ENCODE measurements at places on chromosomes 11 and 22.

DNA sequence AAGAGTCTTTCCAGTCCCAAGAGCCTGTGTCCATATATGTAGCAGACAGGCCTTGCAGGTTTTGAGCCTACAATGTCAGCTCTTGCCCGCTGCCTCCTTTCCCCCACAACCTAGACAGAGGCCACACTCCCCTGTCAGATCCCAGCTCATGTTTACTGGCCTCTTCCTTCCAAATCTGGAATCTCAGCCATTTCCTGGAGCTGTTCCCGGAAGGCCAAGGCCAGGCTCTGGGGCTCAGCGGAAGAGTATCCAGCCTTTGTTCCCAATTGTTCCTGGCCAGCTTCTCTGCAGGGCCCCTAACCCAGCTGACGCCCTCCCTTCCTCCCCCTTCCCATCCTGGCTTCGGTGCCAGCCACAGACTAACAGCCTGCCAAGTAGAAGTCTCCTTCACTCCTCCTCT is 1.0 kb upstream of the ROBO4 start:
- DNase-seq, result no peak

- DNase-seq, result peak; percentile 90
Measured at GRCh38 chr11:12175694-12176241, 65.4 kb downstream of the MICAL2 start.

- no peak for DNase-seq
Measured at GRCh38 chr11:130478204-130478701, 29.8 kb downstream of the ADAMTS15 start.

DNA sequence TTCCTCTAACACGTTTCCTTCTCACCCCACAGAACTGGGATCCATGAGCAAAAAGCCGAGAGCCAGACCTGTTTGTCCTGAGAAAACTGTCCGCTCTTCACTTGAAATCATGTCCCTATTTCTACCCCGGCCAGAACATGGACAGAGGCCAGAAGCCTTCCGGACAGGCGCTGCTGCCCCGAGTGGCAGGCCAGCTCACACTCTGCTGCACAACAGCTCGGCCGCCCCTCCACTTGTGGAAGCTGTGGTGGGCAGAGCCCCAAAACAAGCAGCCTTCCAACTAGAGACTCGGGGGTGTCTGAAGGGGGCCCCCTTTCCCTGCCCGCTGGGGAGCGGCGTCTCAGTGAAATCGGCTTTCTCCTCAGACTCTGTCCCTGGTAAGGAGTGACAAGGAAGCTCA is 24.0 kb downstream of the CD5 start:
- DNase-seq, result no peak

DNA sequence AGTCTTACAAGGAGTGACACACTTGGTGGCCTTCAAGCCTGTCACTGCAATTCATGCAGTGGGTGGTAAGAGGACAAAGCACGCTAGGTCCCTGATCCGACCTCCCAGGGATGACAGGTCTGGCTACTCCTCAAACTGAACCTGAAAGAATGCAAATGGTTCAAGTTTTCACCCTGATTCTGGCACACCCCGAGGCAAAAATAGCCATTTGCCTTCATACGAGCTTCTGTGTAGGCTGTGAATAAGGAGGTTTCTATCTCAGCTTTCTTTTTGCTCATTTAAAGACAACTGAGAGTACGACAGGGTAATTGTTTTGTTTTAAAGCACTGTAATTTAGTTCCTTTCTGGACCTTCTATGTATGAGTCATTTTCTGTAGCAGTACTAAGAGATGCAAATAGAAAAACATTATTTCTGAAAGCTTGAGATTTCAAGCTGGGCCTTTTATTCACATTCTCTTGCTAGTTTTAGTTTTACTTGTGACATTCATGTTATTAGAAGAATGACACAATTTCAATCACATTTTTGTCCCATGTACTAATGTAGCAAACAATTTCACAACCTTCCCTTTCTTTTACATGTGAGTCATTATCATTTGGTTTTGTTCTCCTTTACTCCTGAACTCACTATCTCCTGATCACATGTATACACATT is 56.6 kb upstream of the FDX1 start:
- DNase-seq, result no peak

GRCh38 chr11:134155946-134156865 is 67.6 kb downstream of the NCAPD3 start:
- no peak for DNase-seq

GRCh38 chr22:33831207-33831606 is 89.1 kb downstream of the LARGE1 start:
- DNase-seq, result no peak

GRCh38 chr11:37721485-37721884 is 1123.4 kb upstream of the RAG2 start:
- no peak for DNase-seq

GRCh38 chr11:62999649-63000048 is 14.9 kb upstream of the SLC22A6 start:
- peak; percentile 33 for DNase-seq

DNA sequence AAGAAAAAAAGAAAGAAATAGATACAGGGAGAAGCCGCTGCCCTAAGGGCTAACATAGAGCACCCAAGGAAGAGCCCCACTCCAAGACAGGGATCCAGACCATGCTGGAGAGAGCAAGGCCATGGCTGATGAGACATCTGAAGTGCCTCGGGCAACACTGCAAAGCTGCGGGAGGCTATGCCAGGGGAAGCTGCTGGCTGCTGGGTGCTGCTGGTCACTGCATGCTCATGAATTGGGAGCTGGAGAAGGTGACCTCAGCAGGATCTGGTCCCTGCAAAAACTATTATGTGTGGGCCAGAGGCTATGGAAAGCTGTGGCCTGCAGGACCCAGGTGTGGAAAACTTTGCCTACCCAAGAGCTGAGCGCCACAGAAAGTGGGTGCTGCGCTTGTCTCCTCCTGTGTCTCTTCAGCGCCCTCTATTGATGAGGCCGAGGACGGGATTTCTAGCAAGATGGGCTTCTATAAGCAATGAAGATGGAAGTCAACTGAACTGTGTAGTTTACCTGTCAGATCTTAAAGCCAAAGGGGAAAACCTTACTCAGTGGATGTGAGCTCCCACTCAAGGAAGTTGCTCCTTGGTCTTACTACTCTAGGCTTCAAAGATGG is 17.3 kb upstream of the SLC29A2 start:
- DNase-seq, result peak; percentile 46

DNA sequence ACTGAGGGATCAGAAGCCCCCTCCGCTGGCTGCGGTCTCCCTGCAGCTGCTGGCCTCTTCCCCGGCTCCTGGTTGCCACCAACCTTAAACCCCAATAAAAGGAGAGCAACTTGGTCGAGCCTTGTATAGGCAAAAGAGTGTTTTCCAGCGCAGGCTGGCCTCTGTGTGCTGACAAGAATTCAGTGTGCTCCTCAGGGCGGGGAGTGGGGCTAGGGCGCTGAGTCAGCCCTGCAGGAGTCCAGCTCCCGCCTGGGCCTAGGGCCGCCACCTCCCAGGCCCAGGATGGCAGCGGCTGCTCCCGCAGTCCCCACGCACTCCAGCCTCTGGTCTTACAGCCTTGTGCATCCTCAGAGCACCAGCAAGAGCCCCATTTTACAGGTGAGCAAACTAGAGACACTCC is at the start of gene SHISAL1:
Gene SHISAL1 (minus strand): TSS at position 186 of the 400 bp plus-strand sequence. CDS start 12,006 bp downstream, outside the sequence.
- DNase-seq, result no peak

DNA sequence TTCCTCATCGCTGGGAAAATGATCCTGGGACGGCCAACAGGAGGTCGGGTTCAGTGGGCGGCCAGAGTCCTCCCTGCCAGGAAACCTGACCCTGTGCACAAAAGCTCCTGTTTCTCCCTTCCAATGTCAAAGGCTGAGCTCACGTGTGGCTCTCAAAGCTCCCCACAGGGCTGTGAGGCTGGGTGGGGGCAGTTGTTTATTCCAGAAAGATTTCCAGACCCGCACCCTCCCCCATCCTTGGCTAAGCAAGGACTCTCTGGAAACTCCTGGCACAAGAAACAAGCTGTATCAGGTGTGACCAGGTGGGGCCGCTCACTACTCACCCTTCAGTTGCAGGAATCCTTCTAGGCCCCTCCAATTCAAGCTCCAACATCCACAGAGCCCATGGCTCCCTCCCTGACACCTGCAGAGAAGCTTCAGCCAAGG is 131.9 kb downstream of the SHANK2 start:
- no peak for DNase-seq

DNA sequence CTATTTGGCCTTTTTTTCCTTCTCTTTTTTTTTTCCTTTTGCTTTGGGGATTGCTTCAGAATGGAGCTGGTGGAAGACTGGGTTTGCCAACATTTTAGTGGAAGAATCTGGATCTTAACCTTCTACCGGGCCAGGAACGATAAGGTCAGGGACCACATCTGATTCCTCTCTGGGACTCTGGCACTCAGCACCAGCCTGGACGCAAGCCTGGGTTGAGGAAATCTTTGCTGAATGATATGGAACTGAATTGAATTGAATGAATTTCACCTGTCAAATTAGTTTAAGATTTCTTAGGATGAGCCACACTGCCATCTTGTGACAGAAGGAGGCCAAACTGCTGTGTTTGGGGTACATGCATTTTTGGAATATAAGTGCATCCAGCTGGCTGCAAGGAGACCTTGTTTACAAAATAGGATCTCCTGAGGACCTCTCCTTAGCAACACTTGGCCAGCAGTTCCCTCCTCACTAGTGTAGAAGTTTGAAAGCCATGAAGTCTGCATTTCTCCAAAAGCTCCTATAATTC is 30.4 kb downstream of the TPBGL start:
- DNase-seq, result no peak

GRCh38 chr22:39181778-39182177 is 29.3 kb upstream of the CBX7 start:
- no peak for DNase-seq

DNA sequence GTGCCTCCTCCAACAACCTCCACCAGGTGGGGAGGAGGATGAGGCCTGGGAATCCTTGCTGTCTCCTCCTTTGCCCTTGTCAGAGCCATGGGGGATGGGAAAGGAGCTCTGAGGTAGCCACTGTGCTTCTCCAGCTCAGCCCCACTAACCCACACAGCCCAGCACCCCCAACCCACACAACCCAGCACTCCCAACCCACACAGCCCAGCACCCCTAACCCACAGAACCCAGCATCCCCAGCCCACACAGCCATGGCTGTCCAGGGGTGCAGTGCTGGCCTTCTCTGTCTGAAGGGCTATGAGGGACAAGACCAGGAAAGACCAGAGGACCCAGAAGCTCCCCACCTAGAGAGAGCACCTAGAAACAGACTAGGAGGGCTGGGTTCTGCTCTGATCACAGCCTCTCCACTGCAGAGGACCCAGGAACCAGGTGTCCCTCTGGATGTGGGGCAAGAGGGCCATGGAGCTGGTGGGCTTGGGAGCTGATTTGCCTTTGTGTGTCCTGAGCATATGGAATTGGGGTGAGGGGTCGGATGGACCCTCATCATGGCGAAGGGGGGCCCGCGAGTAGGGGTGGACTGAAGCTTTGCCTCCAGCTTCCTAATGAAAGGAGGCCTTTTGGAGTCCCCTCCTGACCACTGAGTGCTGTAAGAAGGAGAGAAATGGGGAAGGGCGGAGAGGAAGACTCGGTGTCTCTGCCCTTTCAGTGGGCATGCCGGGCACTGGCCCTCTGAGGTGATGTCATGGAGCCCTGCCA is 117.6 kb upstream of the THY1 start:
- no peak for DNase-seq

GRCh38 chr22:40033586-40034380 is 39.0 kb downstream of the FAM83F start:
- DNase-seq, result no peak

GRCh38 chr22:49488943-49489342 is 338.7 kb downstream of the BRD1 start:
- DNase-seq, result no peak

GRCh38 chr11:115475564-115475963 is 28.7 kb downstream of the CADM1 start:
- DNase-seq, result no peak

DNA sequence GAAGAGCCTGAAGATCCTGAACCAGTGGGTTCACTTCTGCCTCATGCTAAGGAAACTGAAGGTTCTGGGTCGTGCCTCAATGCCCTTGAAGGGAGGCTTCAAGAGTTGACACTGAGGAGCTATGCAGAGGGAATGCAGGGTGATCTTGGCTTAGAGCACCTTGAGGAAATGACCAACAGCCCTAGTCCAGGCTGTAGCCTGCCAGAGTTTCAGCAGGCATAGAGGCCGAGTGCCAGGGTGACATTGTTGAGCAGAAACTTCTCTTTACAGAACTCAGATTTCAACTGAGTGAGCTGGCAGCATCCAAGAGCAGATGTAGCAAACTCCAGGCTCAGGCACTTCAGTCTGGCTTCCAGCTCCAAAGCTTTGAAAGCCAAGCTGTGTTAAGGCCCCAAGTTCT is 23.1 kb upstream of the CAPRIN1 start:
- DNase-seq, result no peak

DNA sequence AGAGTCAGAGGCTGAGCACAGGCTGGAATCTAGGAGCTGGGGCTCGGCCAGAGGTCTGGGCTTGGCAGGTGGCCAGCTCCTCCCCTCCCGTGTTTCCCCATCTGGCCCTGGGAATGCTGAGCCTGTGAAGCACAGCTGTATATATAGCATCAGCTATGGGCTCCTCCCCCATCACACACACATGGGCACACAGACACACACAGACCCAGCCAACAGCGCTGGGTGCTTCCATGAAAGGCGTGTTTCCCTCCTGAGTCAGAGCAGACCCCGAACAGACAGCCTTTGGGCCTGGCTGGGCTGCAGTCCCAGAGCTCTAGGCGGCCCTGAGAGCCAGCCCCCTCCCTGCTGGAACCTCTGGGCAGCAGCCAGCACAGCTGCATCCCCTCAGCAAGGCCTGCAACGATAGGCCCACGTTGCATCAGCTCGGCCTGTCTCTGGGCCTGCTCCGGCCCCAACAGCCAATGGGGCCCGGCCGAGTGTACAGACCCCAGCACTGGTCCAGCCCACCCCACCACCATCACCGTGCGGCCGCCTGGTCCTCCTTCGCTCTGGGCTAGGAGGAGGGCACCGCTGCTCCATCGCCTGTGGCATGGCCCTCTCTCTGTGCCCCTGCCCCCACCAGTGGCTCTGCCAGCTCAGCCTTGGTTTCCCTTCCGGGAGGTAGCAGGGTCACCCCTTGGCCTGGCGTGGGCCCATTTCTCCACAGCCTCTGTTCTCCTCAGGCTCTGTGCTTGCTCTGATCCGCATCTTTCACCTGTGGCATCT is 7.6 kb upstream of the SERPINH1 start:
- DNase-seq, result no peak

Data from epithelial cell of prostate (primary cell).